A549 treated with AZD2906 at 1 μM for 4 hours (cell line): ENCODE measurements at places on chromosomes 4 and X. TPM values are rescaled to one million over a fixed set of nuclear protein-coding genes. Genes with fewer than 3 reads are reported as not detected.

The EGF gene
- total RNA-seq: 0.09 to 0.41 TPM (median 0.29 TPM) in 5 replicates

The XAGE1A gene
- 11.6 to 46.7 TPM (median 25.2 TPM) in 5 replicates for total RNA-seq

The UGDH gene
- 146 to 274 TPM (median 157 TPM) in 5 replicates for total RNA-seq

The CRMP1 gene
- total RNA-seq: 4.3 to 4.9 TPM (median 4.6 TPM) in 5 replicates

The ABLIM2 gene
- 4.9 to 10.3 TPM (median 7.8 TPM) in 5 replicates for total RNA-seq
